AG08396 (cell line): ENCODE measurements at places on chromosomes 7 and 10.

DNA sequence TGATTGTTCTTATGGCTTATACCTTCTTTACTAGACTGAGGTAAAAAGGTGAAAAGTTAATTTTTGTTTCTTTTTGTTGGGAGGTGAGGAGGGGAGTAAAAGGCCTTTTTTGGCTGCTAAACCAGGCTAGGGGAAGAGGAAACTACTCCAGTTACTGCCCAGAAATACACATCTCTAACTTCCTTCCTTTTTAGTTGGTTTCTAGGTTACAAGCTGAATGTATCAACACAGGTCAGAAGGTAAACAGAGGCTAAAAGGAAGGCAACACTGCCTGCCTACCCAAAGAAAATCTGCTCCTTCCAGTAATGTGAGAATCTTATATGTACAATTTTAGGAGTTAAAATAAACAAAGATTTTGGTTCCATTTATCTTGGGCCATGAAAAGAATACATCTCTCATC is 140.4 kb downstream of the NRBF2 start:
- no peak for DNase-seq

DNA sequence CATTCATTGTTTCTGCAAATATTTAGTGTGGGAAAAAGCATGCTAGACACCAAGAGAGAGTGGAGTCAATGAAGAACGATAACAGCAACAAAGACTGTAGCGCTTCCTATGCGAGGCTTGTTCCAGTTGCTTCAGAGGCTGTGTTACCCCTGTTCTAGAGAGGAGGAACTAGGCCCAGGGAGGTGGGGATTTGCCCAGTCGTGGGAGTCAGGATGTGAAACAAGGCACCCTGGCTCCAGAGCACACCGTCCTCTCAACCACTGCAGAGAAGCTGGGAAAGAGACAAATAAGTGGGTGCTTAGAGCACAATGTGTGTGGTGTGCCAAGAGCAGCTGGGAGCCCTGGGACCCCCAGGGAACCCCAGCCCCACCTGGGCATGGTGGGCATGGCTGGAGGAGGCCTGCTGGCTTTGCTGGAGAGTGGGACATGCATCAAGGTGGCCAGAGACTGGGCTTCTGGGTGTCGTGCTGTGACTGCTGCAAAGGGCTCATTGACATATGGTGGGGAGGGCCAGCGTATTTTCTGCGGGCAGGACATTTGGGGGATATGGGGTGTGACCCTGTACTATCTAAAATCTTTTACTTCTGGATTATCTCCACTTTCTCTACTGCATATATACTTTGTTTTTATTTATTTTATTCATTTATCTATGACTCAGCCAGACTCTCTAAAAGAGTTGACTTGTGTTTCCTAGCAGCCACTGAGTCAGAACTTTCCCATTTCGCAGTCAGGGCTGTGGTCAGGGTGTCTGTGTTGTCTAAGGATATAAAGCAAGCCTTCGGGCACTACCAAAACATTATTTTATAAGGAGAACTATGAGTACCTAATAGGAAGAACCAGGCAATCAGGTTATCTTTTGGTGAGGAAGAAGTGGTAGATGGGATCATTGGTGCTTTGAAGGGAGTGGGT is 95.4 kb downstream of the TCF7L2 start:
- peak; percentile 72 for DNase-seq

DNA sequence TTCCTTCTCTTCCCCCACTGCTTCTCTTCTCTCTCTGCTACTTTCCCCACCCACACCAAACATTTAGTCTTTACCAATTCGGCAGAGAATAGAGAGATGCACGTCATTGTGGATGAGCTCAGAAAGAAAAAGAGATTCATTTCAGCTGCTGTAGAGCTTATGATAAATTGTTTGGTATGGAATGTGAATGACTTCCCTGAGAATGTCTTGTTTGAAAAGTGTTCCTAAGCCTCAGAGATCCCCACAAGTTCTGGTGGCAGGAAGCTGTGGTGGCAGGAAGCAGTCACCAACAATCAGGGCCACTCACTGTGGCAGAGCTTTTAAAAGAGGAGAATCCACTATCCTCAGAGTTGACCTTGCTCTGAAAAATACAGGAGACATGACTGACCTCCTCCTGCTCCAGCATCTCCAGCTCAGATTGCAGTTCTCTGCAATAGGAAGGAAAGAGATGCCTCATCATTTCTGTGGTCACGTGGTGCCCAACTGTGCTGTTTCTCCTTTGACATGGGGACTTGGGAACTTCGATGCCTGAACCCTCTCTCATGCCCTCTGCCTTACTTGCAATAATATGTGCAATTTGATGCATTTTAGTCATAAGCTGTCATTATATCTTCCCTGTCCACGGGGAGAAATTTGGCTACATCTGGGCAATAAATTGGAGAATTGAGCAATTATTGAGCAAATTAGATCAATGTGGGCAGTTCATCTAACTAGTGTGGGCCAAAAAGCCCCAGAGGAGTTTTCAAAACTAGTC is 76.5 kb downstream of the BMPER start:
- DNase-seq, result no peak

DNA sequence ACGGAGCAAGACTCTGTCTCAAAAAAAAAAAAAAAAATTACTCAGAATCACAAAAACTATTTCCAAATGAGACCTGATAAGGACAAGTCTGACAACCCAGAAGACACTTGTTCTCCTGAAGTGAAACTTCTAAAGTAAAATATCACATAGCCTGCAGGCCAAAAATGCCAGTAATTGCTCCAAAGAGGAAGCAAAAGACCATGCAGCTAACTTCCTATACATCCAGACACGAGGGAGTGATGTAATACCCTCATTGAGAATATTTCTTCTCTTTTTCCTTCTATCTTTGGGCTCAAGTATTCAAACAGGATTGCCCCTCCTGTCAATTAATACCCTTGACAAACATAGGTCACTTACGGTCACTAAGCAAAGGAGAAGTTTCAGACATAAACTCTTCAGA is 31.2 kb downstream of the ARMH3 start:
- no peak for DNase-seq

DNA sequence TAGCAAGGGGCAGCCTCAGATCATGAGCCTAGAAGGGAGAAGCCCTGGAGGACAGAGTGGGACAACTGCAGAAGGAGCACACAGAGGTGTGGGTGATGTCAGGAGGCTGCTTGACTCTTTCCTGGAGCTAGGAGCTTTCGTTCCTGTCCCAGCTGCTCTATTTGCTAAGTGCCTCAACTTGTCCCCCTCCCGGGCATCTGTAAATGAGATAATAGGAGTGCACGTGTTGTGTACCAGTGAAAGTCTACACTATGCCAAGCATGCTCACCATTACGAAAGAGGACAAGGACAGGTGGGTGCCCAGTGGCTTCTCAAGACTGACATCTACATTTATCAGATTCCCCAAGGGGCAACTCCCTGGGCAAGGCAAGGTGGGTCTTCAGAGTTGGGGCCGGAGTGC is 162.7 kb downstream of the KCNMA1 start:
- DNase-seq, result no peak

GRCh38 chr7:144834641-144835144 is 1.2 kb downstream of the TPK1 start:
- peak; percentile 52 for DNase-seq

DNA sequence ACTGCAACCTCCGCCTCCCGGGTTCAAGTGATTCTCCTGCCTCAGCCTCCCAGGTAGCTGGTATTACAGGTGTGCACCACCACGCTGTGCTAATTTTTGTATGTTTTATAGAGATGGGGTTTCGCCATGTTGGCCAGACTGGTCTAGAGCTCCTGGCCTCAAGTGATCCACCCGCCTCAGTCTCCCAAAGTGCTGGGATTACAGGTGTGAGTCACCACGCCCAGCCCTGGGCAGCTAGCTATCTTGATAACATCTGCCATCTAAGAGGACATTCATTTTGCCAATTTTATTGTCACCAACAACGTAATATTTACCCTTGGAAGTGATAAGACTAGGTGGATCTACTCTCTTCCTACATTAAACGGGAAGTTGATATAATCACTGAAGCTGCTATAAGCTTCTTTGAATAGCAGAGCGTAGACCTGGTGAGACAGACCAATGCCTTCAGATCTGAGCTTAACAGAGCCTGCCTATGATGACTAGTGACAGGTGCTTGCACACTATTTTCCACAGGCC is 39.7 kb upstream of the SLC35B4 start:
- no peak for DNase-seq

DNA sequence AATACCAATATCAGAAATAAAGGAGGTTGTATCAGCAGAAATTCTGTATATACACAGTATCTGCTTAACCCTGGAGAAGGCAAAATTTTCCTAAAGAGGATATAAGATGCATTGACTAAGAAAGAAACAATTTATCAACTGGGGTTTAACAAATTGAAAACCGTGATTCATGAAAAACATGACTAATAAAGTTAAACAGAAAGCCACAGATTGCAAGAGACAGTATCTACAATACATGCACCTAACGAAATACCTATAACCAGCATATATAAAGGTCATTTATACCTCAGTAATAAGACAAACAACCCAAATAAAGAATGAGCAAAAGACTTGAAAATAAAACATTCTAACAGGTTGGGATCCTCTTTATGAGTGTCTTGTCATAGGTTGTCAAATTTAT is 101.8 kb downstream of the IQUB start:
- DNase-seq, result no peak

- DNase-seq, result no peak
Observed at GRCh38 chr10:78568620-78569019, 500.1 kb upstream of the ZMIZ1 start.

DNA sequence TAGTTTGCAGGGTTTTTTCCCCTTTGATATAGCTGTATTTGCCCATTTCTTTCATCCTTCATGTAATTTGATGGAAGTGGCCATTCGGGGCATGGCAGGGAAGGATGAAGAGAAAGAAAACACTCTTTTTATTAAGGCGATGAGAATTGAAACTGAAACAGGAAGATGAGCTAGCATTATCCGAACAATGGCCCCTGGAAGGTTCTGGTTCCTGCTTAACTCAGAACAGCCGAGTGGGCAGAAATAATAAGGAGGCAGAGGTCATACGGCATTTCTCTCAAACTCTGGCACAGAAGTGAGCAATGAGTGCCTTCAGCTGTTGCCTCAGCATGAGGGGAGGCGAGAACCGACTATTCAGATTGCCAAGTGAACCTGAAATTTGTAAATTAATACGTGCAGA is 113.2 kb upstream of the MYO3A start:
- no peak for DNase-seq

- no peak for DNase-seq
Observed at GRCh38 chr7:130903358-130903974, 169.5 kb upstream of the KLF14 start.

DNA sequence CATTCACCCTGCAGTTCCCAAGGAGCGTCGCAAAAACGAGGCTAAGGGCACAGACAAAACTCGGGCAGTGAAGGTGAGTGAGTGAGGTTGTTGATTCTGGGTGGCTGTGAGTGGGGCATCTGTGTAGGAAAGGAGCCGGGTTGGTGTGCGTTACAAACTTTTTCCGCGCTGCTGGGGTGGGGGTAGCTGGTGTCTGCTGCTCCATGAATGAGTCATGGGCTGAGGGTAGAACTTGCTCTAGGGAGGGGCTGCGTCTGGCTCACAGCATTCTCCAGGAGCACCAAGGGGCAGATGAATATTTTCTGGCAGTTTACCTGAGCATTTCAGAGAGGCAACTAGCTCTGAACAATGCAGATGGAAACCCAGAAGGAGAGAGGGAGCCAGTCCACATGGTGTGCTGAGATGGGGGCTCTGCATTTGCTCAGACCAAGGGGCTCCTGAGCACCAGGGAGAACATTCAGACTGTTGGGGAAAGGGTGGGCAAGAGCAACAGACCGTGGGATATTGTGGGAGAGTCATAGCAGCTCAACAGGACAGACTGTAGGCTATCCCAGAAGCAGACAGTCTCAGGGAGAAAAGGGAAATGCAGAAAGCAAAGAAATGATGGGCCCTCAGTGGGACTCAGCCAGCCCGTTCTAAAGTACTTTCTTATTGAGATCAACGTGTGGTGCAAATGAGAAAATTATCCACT is 18.8 kb downstream of the NOBOX start:
- DNase-seq, result no peak

DNA sequence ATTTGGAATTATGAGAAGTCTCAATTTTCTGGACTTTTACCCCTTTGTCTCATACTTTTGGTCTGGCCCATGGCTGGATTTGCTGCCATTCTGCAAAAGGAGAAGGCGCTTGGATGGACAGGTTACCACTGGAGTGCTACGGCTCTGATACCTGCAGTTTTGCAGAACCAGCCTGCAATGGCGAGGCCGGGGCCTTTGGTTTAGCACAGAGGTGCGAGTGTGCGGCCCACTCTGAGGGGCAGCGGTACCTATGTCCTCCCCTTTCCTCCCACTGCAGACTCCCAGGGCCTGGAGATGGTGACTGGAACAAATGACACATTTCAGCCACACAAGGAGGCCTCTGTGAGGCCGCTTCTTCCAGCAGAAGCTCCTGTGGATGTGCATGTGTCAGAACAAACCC is 11.9 kb downstream of the ZNF777 start:
- no peak for DNase-seq

DNA sequence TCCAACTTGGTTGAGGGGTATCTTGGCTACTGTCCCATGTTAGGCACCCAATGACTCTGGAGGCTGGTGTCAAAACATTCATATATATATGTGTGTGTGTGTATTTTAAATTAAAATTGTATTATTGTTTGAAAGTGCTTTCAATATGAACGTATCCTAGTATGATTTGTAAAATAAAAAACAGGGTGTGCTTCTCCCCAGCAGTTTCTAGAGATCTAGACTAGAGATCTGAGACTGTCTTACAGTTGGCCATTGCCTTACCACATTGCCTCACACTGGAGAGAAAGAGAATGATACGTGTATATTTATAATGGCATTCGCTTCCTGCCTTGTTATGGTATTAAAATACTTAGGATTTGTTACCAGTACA is 1.2 kb downstream of the BAG3 start:
- DNase-seq, result peak; percentile 69

GRCh38 chr10:115250784-115251183 is 157.6 kb downstream of the ATRNL1 start:
- no peak for DNase-seq

- DNase-seq, result no peak
Observed at GRCh38 chr10:132296666-132297443, 10.9 kb downstream of the STK32C start.

- DNase-seq, result no peak
Observed at GRCh38 chr7:45992826-45993225, 71.8 kb upstream of the IGFBP3 start.

DNA sequence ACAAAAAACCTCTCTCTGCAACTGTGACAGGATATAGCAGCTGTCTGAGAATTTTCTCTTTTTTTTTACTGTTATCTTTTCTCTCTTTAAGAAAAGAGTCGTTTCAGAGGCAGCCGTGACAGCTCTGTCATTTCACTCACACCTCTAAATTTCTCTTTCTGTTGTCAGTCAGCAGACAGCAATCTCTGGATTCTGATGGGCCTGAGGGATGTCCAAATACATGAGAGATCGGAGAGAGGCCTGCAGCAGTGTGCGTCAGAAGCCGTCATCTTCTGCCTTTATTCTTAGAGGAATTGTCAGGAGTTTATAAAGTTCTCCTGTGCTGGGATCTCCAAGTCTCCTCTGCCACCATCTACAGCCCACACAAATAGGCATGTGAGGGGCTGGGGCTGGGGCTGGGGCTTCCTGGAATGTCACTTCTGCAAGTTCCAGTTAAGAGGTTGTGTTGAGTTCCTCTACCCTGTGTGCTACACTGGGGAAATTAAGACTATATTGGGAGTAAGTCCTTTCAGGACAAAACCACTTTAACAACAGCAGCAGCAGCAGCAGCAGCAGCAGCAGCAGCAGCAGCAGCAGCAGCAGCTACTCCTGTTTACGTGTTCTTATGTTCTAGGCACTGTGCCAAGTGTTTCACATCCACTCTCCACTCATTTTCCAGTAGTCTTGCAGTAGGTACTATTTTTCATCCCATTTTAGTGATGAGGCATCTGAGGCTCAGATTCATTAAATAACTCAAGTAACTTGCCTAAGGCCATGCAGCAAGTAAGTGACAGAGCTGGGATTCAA is 541.3 kb downstream of the LRMDA start:
- DNase-seq, result no peak
